ENCODE measurements at places on chromosomes 7 and 10.
A peak's percentile ranks its signal among the peaks of the same experiment; 100 is the strongest.

GRCh38 chr7:19899529-19899928 lies 126.1 kb upstream of the TMEM196 start:
- peak; percentile 10 for DNase-seq

DNA sequence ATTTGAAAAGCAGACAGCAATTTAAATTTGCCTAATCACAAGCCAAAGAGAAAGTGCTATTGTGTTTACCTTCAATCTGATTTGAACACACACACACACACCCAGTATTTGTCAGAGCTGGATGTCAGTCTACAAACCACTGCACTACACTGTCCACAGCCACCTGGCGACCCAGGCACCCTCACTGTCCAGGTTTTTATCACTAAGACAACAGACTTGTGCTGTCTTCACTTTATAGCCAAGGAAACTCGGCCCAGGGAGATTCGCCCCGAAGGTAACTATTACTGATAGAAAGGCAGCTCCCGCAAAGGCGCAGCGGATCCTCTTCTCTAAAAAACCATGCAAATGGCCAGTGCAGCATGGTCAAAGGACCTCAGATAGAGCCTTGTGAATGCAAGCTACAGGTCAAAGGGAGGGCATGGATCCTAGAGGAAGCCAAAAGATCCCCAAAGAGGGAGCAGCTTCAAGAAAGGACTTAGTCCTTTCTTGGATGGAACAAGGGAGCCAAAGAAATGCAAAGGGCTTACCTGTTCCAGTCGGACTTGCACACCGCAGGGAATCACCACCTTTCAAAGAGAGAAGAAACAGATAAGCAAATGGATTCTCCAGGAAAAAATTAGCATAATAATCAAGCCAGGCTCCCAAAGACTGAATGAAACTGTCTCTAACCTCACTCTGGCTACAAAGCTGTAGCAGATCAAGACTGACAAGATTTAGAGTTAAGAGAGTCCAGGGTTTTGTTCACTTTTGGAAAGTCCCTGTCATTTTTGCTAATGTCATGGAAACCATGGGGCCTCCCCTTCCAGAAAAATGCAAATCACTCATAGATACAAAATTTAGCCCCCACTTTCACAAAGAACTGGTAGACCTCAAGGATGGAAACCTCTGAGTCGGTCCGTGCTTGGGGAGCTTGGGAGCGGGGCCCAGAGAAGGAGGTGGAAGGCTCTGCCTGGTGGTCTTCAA lies 101.1 kb downstream of the TNS3 start:
- no peak for DNase-seq

GRCh38 chr10:74084955-74085354 lies 65.7 kb downstream of the AP3M1 start:
- no peak for DNase-seq

DNA sequence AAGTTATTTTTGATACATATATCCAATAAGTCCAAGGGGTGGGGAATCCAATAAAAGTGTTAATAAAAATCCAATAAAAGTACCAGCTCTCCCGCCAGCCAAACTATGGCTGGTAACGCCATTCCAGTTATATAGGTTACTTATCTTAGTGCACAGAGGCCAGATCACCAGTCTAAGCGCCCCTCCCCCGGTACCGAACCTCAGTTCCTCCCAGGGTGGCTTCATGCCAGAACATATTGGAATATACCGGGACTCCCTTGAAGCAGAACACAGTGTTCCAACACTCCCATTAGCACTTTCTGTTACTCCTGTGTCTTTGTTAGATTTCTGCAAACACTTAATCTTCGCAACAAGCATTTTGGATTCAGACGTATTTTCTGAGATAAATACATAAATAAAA lies 7.5 kb downstream of the FBH1 start:
- DNase-seq: no peak

DNA sequence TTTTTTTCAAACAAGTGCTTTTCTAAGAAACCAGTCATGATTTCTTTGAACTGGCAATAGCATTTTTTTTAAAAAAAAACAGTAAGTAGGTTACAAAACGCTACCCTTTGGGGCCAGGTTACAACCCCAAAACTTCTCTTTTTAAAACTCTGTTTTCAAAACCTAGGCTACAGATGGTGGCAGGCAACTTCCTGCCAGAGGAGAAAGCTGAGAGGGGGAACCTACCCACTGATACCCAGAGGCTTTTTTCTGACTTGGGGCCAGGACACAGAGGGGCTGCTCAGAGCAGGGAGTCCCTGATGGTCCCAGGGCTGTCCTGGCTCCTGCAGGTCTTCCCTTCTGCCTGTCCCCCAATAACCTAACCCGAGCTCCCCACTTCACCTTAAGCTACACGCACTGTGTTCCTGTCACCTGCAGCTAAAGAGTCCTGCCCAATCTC lies 6.9 kb downstream of the STN1 start:
- DNase-seq: no peak

DNA sequence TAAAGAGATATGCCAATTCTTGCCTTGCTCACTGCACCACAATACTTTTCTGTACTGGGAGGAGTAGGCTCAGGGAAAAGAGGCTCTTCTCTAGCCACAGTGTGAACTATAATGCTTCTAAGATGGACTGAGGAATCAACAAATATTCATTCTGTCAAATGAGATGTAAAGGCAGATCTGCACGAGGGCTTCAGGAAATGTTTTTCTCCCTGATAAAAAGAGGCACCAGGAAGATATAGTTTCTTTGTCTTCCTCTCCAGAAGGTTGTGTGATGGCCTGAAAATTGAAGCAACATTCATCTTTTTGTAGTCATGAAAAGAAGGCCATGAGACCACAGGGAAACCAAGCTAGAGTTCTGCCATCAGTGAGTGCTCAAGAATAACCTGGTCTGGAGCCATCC lies 79.1 kb upstream of the NME8 start:
- no peak for DNase-seq

DNA sequence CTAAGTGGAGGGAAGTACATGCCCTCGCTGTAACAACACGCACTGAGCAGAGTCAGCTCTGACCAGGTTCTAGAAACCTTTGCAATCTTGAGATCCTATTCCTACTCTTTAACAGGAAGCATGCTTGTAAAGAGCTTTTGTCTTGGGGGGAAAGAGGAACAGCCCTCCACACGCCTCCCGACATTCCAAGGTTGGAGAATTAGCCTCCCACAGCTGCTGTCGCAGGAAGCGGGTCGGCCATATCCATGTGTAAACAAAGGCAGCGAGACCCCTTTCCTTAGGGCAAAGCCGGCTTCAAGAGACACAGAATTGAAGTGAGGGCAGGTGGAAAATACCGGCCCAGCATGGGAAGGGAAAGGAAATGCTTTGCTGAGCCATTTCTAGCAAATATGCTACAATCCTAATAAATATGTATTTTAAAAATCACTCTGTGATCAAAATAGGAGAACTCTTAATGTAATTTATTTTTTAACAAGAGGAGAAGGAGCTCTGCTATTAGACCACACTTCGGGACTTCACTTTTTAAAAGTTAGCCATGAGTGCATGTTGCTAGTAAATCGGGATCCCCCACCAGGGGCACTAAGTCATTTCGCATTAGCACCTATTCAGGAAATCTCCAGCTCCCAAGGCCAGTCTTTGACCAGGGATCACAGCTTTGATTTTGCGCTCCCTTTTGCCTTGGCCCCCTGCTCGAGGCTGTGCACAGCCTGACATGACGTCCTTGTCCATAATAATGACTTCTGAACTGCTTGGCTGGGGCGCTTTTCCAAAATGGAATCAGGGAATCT lies 55.9 kb downstream of the FAM204A start:
- no peak for DNase-seq

GRCh38 chr7:37027104-37027503 lies 302.8 kb upstream of the AOAH start:
- no peak for DNase-seq

DNA sequence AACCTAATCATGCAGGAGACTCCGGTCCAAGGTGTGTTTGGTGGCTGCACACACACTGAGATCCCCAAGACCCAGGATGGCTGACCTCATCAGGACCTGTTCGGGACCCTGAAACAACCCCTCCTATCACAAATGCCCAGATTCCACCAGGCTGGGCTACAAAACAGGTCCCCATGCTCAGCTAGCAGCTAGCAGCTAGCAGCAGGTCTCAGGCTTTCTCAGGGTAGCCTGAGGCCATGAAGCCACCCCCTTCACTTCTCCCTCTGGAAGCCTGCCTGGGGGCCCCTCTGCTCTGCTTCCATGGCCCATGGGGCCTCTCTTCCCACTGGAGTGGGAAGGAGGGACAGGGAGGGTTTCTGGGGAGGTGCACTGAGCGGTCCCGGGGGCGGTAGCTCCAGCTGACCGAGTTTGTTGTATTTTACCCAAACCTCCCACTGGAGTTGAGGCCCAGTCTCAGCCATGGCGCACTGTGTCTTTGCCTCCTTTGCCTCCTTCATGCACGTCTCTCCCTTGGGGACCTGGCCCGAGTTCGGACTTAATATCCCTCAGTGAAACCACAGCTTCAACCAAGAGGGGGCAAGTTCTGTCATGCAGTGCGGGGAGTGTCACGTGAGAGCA lies 95.1 kb upstream of the GPR26 start:
- DNase-seq: no peak

DNA sequence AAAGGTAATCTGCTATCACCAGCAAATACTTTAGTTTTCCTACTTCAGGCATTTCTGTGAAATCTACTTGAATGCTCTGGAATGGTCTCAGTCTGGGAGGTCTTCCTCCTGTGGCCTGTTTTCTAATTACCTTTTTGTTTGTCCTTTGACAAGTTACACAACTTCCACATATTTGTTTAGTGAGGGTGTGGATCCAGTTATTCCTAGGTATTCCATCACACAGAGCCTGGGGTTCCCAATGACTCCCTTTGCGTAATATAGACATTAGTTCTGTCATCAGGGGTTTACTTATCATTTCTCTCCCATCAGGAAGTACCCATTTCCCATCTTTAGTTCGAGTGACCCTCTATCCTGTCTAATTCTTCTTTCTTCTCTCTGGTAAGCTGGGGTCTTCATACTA lies 28.1 kb upstream of the ELOVL3 start:
- peak; percentile 12 for DNase-seq

GRCh38 chr10:104424719-104425118 lies 71.1 kb downstream of the CFAP58 start:
- DNase-seq: peak; percentile 95

DNA sequence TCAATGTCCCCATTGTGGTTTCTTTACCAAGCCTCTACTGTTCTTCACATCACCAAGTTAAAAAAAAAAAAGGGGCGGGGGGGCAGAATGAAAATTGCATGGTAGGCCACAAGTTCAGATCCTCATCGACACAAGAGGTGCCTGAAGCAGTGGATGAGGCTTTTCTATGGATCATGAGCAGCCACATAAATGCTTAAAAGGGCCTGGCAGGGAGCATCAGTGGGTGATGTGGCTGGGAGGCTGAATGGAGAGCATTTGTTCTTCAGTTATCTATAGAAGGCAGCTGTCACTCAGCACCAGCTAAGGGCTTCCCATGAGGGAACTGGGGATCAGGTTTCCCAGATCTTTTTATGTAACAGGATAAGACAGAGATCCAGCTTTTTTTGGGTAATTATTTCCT lies 117.9 kb downstream of the CFTR start:
- DNase-seq: no peak

GRCh38 chr7:155935005-155935557 lies 122.8 kb upstream of the SHH start:
- peak; percentile 23 for DNase-seq

DNA sequence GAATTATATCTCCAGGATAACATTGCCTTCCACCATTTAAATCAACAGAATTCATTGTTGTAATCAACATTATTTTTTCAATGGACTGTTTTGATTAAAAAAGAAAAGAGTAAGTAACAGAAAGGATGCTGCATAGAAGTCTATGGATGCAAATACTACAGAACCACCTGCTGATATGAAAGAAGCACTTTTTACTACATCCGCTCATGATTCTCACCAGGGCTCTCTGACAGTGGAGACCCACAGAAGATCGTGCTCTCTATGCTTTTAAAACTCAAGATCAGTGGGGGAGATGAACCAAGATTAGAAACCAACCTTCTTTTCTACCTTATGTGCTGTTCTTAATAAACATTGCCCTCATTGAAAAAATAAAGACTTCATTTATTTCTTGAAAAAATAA lies 24.4 kb downstream of the RHOBTB1 start:
- DNase-seq: no peak

GRCh38 chr10:77223526-77224460 lies 413.8 kb downstream of the KCNMA1 start:
- no peak for DNase-seq

DNA sequence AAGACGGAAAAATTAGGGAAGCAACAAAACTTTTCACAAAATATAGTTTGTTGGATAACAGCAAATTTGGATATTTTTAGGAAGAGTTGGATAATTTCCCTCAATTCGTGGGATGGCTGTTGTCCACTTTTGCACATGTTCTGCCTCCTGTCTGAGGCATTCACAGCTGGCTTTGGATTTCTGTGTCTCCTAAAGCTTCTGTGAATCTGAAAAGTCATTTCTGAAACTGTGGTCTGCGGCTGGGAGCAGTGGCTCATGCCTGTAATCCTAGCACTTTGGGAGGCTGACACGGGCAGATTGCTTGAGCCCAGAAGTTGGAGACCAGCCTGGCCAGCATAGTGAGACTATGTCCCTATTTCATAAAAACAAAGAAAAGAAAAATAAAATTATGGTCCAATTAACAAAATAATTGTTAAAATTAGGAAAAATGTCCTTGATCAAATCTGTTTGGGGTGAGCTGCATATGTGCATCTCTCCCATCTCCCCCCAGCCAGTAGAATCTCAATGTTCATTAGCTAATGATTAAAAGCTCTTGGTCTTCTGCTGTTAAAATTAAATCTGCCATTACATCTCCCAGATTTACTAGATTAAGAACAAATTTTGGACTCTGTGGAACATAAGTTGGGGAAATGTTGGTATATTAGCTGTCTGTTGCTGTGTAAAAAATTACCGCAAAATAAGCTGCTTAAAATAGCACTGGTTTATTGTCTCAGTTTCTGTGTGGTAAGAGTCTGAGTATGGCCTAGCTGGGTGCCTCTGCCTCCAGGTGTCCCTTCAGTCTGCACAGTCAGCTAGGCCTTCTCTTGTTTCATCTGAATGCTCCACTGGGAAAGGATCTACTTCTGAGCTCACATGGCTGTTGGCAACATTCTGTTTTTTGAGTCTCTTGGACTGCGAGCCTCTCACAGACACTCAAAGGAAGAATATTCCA lies 332.0 kb upstream of the FZD1 start:
- no peak for DNase-seq

DNA sequence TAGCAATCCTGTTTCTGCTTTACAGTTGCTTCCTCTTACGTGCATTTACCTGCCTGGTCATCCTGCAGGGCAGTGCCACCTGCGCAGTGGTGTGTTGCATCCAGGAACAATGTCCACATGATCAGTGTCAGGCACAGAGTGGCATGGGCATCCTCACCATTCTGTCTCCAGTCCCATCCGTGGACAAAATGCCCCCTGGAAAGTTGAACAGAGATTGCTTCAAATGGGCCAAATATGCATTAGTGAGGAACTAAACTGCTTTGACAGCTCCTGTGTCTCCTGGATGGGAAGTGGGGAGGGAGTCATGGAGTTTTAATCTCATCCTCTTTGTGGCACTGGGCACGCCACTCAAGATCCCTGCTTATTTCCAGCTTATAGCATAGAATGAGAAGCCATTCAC lies 151.8 kb downstream of the DPP6 start:
- DNase-seq: no peak

- no peak for DNase-seq
These were observed 287.8 kb upstream of the MKLN1 start for GRCh38 chr7:131039836-131040235.

Measured in epithelial cell of esophagus (primary cell).